ENCODE measurements at places on chromosomes 12 and 14.

DNA sequence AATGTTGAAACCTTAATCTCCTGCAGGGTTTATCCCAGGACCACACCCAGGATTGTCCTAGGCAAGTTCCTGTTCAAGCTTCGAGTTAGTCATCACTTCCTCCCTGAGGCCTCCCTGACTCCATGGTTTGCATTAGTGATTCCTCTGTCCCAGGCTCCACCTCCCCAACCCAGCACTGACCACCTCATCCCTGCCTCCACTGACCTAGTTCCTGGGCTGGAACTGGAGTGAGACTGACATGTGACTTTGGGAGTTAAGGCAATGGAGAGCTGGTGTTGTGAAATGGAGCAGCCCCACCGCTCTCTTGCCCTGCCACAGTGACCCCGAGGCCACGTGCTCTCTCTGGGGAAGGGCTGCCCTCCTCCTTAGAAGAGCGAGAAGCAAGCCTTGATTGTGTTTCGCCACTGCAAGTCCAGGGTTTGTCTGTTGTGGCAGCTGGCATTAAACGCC, 15.8 kb upstream of the DTX1 start:
- DNase-seq, result no peak

- no peak for DNase-seq
Measured at GRCh38 chr14:100669011-100669412, 57.7 kb upstream of the DLK1 start.

DNA sequence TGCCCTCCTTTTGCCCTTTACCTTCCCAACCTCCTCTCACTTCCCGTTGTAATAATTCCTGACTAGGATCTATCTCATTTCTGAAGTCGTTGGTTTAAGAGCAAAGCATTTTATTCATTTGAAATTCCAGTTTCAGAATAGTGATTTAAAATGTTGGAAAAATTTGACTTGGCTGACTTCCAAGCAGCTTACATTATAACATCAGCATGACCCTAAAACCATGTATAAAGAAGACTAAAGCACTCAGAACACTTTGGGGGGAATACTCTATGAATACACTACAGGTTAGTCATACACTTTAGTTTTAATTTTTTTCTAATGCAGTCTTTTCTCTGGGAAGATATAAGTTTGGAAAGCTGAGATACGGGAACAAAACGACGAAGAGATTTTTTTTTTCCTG, 161.1 kb downstream of the BTG1 start:
- DNase-seq, result no peak

DNA sequence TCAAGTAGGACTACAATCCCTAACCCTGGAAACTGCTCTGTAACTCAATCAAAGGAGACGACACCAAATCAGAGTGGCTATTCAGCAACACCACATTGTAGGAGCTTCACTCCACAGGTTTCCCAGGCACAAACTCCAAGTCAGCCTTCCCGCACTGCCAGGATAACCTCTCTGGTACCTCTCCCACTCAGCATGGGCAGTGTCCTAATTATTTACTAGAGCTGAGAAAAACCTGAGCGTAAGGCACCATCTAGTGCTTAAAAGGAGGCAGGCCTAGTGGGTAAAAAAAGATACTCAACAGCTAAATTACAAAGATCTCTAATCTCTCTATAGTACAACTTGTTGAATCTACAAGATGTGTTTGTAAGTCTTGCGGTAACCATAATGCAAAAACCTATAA, 36.1 kb downstream of the PARP11 start:
- DNase-seq, result no peak

- no peak for DNase-seq
Measured at GRCh38 chr12:88241862-88242570, 99.9 kb downstream of the TMTC3 start.

DNA sequence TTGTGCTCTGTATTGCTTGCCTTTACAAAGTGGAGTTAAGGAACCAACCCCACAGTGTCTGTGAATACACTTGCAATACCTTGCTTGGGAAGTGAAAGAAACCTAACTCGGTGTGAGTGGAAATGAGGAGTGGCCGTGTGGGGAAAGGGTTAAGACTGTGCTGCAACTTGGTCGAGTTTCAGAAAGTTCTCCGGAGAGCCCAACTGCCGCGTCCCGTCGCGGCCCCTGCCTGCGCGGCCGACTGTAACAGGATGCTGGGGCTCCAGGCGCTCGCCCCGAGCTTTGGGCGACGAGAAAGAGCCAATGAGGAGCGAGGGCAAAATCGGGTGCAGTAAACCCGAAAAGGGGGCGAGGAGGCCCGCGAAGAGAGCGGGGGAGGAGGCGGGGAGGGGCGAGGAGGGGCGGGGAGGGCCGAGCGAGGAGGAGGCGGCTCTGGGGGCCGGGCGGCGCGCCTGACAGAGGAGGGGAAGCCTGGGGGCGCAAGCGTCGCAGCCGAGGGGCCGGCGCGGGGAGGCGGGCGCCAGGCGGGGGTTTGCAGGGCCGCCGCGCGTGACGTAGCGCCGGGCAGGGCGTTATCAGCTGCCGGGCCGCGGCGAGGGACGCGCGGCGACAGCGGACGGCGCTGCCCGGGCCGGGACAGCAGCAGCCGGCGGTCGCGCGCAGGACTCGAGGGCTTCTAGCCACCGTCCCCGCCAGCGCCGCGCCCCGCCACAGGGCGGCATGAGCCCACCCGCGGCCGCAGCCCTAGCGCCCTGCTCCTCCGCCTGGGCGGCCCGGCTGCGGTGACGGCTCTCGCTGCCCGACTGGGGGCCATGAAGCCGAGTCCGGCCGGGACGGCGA, at the start of gene DACT1:
Gene DACT1 (plus strand): TSS at position 572 of the 840 bp plus-strand sequence. CDS start 241 bp downstream, at position 813.
- DNase-seq, result no peak

DNA sequence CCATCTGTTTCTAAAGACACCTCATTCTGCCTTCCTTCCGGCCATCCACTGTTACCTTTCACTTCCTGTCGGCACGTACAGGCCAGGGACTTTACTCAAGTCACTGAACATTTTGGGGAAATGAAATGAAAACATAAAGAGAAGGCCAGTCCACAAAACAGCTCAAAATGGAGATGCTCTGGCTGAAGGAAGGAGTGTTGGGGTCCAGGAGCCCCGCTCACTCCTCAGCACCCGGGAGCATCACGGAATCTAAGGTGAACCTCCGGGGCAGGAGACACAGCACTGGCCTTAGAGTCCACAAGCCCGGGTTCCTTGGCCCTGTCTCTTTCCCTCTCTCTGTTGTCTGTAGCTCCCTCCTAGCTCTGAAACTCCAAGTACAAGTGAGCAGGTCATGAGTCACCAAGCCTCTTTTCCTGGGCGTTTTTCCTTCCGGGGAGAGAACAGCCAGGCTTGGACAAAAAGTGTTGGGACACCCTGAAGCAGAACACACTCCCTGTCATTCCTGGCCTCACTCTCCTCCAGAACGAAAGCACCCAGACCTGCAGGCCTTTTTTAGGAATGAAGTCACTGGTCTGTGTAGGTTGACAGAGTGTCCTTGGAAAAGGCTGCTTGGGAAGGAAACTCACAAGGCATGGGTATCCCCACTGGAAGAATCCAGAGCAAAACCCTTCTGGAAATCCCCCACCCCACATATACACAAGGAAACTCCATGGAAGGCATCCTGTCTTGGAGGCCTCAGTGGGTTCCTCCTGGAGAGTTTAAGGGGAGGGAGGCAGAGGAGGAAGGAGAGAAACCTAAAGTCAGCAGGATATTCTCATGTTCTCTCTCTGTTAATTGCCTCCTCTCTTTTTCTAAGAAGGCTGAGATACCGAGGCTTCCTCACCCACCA, 245.3 kb downstream of the ZFP36L1 start:
- DNase-seq, result no peak

GRCh38 chr14:103504991-103505565, 17.6 kb downstream of the CKB start:
- no peak for DNase-seq

GRCh38 chr14:71734076-71734475, 198.2 kb upstream of the RGS6 start:
- DNase-seq, result no peak

DNA sequence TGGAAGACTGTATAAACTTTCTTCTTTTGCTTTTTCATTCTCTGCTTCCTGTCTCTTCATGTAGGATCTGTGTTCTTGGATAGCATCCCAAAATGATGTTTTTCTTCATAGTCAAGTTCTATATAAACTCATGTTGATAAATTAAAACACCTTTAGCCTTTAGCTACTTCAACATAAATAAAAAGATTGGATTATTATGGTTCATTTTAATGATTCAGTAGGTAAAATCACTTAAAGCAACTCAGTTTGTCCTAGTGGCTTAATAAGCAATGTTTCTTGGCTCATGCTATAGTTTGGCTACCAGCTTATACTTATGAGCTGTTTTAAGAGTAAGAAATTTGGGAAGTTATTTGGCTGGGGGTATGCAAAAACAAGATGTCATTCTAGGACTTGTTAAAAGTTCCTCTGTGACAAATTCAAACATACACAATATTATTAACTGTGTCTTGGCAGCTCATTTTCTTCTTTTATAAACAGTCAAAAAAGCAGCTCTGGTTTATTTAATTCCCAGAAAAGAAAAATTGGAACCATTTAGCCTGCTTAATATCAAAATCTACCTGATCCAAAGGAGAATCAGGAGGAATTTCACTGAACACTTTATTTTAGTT, 111.4 kb downstream of the TMTC3 start:
- no peak for DNase-seq

DNA sequence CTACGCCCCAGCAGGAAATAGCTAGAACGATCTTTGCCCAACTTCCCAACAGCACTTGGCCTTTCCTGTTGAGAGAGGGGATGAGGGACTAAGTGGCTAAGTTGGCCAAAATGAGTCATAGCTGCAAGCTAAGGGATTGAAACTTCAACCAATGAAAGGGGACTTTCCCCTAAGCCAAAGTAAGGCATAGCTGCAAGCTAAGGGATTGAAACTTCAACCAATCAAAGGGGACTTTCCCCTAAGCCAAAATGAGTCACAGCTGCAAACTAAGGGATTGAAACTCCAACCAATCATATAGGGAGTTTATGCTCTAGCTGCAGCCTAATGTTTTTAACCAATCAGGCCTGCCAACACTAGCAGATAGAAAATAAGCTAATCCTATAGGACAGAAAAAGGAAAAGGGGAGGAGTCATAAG, 100.5 kb upstream of the SSTR1 start:
- no peak for DNase-seq

GRCh38 chr14:61977217-61977616, 215.0 kb downstream of the SNAPC1 start:
- no peak for DNase-seq

GRCh38 chr12:53099071-53099882, 1.8 kb downstream of the IGFBP6 start:
- peak; percentile 85 for DNase-seq

DNA sequence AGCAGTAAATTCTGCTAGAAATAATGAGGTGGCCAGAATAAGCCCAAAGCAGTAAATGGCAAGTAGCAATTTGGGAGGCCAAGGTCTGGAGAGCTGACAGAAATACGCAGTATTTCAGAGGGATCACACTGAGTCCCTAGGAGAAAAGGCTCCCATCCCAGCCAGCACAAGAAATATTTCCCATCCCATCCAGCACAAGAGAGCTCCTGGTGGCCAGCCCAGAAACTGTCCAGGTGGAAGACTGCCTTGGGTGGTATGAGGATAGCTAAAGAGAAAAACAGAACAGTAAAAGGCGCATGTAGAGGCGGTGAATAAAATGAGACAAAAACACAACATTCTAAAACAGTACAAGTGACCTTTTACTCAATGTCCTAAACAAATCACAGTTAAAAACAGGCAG, 120.7 kb downstream of the HECTD4 start:
- DNase-seq, result no peak

DNA sequence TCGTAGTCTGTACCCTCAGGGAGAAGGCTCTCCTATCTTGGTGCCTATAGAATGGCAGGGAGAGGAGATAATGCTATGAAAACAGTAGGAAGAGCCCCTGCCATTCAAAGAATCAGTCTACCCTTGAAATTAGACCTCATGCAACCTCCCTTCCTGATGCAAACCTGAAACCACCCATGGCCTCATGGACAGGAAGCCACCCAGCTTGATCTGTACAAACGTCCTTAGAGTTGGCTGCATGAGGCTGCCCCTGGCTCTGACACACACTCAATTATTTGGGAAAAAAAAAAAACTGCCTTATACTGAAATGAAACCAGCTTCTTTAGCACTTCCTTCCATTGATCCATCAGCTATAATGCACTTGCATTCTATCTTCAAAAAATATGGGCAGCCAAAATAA, 116.6 kb upstream of the BCL2L14 start:
- DNase-seq, result no peak

- DNase-seq, result no peak
Measured at GRCh38 chr12:85356596-85357385, 76.8 kb downstream of the ALX1 start.

- DNase-seq, result no peak
Measured at GRCh38 chr12:91065396-91065795, 7.6 kb upstream of the KERA start.

GRCh38 chr12:124509300-124509675, 58.1 kb downstream of the NCOR2 start:
- DNase-seq, result no peak

DNA sequence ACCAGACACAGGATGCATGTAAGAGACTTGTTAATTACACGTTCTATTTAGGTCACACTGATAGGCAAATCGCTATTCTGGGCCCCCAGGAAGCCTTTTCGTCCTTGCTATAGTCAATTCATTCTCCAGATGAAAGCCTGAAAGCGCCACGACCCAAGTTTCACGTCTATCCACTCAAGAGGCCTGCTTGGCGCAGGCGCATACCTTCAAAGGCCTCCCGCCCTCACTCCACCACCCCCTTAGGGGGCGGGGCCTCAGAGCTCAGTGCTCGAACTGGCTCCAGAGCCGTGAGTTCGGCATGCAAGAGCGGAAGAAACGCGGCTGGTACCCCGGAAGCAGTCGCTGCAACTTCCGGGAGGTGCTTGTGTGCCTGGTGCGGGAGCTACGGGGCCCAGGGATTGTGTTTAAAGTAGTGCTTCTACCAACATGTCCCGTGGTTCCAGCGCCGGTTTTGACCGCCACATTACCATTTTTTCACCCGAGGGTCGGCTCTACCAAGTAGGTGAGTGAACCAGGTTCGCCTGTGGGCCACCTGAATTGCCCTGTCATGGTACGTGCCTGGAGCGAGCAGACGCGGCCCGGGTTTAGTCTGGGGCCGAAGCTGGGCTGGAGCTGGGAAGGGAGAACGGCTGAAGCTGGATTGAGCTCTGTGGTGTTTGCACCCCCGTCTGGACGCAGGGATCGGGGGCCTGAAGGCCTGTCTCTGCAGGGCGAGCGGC, at the start of gene PSMA6:
Gene PSMA6 (plus strand): TSS at position 332 of the 719 bp plus-strand sequence. CDS start 95 bp downstream, at position 427.
- peak; percentile 94 for DNase-seq

- DNase-seq, result no peak
Measured at GRCh38 chr12:110531741-110532333, 29.7 kb downstream of the RAD9B start.

- DNase-seq, result no peak
Measured at GRCh38 chr14:76784266-76784874, 23.1 kb downstream of the VASH1 start.

DNA sequence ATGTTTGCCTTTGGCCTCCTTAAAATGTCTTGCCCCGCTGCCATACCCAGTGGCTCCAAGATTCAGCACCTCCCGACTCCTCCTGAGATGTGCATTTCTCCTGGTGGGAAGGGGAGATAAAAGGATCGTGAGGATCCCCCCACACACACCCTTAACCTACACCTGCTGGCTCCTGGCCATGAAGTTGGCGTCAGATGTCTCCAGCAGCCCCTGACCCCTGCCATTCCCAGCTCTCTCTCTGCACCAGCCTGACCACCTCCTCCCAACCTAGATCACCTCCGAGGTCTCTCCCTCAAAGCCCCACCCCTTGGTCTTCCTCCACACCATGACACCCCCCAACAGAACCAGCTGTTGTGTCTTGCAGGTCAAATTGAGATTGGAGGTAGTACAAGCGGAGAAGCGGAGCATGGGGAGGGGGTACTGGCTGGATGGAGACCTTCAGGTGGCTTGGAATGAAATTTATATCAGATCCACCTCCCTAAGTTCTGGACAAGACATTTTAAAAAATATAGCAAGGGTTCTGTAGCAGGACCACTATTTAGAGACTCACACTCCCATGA, 151.1 kb upstream of the FKBP4 start:
- DNase-seq, result no peak

GRCh38 chr14:54909817-54910558, 7.4 kb upstream of the GCH1 start:
- DNase-seq, result no peak
